ENCODE measurements at places on chromosomes 5 and 9.

GRCh38 chr9:28916348-28916747 lies 1343.1 kb upstream of the C9orf72 start:
- DNase-seq = no peak

GRCh38 chr9:8365029-8365428 lies 565.5 kb upstream of the DMAC1 start:
- no peak for DNase-seq

- no peak for DNase-seq
Observed at GRCh38 chr5:75054134-75054930, 2.0 kb upstream of the GCNT4 start.

DNA sequence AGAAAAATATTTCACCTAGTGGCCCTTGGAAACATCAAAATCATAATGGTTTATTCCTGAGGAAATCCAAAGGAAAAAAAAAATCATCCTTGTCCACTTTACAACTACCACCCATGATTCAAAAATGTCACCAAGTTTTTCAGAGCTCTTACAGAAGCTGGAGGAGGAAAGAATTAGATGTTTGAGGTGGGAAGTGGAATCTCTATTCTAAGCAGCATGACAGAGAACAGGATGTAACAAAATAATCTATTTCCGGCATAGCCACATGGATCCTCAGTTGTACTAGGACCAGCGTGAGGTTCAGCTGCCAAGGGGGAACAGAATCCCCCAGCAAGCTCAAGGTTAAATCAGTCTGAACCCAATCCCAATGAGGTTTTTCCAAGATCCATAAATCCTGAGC lies 40.2 kb downstream of the FBXW11 start:
- DNase-seq = no peak

GRCh38 chr9:125626187-125626586 lies 80.8 kb downstream of the MAPKAP1 start:
- DNase-seq = no peak

DNA sequence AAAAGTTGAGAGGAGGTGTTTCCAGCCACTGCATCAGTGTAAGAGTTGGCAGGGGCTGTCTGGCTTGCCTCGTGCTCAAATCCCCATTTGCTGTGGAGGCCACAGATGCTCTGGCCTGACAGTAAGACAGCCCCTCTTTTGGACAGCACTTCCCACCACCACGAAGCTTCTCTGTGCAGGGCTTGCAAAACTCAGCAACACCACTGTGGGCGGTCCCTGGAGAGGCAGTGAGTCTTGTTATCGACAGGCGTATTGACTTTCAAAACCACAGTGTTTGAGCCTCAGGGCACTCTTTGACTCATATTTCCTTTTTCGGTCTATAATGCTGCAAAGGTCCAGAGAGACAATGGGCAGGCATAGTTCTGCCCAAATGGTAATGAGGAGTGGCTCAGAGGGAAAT lies 539.5 kb downstream of the EBF1 start:
- no peak for DNase-seq

DNA sequence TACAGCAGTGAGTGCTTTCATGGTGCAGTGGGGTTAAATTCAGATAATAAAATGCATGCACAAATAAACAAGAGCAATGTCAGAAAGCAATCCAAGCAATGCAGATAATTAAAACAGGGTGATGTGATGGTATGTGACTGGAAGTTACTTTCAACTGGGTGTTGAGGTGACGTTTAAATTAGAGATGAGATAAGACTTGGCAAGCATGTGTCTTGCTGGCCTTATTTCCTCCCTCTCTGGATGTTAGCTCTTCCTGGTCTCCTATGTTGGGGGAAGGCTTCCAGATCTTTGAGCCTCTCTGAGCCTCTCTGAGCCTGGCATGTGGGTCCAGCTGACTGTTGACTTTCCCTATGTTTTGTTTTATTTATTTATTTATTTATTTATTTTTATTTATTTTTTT lies 54.4 kb downstream of the DOCK2 start:
- no peak for DNase-seq

GRCh38 chr9:109972026-109972882 lies 192.3 kb downstream of the PALM2AKAP2 start:
- no peak for DNase-seq

GRCh38 chr5:148820461-148821395 lies 5.7 kb upstream of the ADRB2 start:
- no peak for DNase-seq

DNA sequence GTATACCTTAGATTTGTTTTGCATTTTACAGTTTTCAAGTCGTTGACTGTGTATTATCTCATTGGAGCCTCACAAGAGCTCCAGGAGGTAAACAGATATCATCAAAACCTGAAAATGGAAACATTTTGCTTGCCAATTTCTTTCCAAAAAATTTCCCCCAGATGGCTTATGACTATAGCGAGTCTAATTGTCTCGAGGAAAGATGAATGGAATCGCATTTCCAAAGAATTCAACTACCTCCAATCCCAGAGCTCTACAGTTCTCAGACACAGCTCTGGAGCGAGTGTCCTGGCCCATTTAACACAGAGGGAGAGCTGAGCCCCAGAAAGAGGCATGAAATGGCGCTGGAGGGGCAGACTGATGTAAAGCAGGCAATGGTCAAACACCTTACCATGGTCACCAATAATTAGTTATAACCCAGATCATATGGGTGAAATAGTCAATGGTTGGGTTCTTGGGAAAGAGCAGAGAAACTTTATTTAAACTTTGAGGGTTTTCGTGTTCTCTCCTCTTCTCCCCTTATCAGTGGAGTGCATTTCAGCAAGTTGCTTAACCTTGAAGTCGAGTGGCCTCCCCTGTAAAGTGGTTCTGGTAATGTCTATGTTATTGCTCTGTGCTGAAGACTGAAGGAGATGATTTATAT lies 168.2 kb downstream of the ZDHHC21 start:
- no peak for DNase-seq

DNA sequence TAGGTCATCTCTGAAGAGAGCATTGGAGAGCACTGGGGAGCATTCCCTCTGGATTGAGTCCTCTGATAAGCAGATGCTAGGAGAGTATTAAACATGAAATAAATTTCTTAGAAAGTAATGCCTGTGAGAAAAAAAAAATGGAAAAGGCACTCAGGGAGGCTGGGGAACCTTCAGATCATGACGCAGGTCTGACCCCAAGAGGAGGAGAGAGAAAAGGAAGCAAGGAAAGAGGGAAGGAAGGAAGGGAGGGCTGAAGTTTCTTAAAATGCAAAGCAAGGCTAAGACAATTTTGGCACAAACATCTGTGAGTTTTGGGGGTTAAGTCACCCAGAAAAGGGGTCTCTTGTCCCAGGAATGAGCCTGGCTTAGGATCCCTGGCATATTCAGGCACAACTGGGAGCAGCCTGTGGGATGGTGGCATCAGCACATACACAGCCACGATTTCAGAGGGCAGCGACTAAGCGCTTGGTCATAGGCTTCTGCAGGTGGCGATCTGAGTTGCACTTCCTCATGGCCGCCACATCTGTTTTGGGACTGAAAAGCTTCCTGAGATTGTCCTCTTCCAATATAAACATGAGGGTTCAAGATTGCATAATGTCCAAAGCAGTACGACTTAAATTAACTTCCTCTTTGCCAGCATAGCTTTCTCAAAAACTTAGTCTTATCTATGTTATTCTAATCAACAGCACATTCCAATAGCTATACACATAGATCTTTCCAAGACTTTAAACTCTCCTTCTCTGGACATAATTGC lies 692.7 kb downstream of the DNAH5 start:
- no peak for DNase-seq

DNA sequence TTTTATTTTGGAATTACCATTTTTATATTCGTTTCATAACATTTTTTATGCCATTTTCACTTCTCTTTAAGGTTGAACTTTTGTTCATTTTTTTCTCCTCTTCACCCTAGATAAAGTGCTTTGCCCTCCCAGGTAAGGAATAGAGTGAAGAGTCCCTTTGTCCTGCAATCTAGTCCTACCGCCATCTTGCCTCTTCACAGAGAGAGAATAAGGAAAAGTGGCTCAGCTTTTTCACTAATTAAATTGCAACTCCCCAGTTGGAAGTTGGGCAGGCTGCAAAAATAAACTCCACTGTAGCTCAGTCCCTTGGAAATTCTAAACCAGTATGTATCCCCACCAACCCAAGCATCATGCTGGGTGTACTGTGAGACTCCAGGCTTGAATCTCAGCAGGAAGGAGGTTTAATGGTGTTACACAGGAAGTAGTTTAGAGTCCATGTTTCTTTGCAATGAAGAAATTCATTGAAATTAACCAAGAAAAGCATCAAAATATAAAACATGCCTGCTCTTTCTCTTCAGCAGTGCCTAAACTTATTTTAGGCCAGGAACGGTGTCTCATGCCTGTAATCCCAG lies 60.3 kb upstream of the PCSK1 start:
- DNase-seq = no peak

DNA sequence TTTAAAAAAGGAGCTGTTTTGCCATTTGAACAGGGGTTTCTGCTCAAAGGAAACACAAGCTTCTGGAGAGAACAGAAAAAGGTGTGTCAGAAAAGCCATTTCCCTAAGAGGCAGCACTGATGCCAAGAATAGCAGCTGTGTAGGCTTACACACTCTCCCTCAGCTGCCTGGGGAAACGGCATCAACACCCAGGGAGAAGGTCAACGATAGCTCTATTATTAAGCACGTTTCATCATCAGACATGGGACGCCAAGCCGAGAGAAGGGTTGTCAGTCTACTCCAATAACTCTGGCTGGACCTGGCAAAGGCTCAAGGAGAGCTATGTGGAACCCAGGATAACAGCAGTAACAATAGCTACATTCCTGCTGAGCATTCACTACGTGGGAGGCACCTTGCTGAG lies 314.2 kb downstream of the CDK5RAP2 start:
- no peak for DNase-seq

DNA sequence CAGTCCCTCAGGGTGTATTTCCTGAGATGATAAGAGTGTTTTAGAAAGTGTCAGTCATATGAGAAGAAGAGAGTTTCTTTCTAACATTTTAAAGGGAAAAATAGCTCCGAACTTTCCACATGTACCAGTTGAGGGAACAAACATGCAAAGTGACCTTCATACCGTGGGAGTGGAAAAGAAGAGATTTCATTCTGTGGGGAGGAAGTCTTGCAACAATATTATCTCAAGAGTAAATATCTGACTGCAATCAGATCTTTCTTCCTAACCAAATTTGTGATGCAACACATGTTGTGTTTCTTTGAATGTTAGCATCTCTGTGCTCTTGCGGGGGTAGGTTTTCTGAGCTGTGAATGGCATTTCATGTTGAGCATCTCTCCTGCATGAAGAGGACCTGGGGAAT lies 30.6 kb downstream of the ANKRD55 start:
- DNase-seq = no peak

DNA sequence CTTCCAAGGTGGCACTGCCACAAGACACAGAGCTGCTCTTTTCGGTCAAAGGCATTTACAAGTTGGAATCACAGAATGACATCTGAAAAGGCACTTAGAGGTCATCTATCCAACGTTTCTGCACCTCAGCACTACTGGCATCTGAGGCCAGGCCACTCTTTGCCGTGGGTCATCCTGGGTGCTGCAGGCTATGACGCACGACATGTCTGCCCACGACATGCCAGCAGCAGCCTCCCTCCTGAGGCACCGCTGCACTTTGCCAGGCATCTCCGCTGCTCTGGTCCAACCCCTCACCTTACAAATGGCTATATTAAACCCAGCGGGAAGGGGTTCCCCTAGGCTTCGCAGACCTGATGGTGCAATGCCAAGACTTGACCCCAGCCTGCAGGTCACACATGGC lies 8.1 kb downstream of the SURF4 start:
- no peak for DNase-seq

Measured in activated T-cell treated with anti-CD3 and anti-CD28 coated beads for 1 hour (primary cell).